ENCODE measurements at places on chromosomes 6 and 20.

DNA sequence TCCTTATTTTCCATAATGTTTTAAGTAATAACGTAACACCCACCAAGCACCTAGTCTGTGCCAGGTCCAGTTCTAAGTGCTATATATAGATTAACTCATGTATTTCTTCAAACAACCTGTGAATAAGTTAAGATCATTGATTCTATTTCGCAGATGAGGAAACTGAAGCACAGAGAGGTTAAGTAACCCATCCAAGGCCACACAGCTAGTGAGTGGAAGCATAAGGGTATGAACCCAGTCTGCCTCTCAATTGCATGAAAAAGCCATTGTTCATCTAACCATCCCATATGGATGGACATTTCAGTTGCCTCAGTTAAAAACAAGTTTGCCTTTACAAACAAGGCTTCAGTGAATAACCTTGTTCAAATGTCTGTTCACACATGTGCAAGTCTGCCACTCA is 20.8 kb downstream of the TGM6 start:
- DNase-seq, result no peak

DNA sequence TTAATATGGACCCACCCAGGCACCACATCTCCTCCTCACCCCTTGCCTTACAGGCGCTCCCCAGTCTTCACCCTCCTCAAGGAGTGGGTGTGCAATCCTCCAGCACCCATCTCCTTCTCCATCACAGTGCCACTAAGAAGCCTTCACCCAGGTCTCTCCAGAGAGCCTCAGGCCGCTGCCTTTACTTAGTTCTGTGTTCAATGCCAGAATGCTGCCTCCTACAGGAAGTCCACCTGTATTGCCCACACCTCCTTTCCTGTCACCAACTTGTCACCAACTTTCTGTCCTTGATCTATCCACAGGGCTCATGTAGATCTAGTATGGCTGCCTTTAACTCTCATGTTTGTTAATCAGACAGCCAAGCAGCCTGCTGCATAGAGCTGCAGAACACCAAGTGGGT is 586 bp upstream of the LST1 start:
- peak; percentile 19 for DNase-seq

DNA sequence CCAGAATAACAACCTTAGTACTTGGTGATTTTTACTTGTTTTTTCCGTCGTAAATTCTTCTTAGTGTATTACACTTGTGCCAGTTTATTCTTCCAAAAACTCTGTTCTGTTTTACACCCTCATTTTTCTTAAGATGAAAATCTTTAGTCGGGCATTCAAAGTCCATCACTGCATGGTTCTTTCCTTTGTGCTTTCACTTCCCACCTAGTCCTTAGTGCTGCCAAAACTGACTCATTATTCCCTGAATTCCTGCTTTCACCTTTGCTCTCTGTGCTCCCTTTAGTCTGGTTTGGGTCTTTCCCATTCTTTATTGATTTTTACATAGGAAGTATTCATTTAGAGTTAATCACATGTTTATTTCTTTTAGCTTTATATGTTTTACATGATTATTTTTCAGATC is 3.3 kb downstream of the TRMT11 start:
- DNase-seq, result no peak

GRCh38 chr6:121780325-121781321 is 345.2 kb downstream of the GJA1 start:
- no peak for DNase-seq

GRCh38 chr6:157107915-157108651 is 215.2 kb downstream of the TMEM242 start:
- DNase-seq, result peak; percentile 22

Measured in hematopoietic multipotent progenitor cell treated with erythropoietin and hydrocortisone succinate and interleukin-3 and kit ligand, for 17 days (in vitro differentiated cells).